Astrocyte of the spinal cord (primary cell): ENCODE measurements at places on chromosomes 1 and 21.

DNA sequence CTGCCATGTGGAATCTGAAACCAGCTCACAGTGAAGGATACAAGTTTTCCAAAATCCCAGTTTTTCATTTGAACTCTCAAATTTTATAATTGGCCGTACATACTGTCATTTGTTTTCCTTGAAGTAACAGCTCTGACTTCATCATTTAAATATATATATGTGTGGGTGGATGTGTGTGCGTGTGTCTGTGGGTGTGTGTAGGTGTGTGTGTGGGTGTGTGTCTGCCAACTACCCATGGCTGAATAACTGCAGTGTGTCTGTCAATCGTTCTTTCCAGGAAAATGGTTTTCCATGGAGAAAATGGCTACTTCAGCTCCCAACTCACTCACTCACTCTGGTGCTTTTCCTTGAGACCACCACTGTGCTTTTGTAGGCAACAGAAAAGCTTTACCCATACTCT lies 169.0 kb downstream of the PLPP3 start:
- DNase-seq = no peak

DNA sequence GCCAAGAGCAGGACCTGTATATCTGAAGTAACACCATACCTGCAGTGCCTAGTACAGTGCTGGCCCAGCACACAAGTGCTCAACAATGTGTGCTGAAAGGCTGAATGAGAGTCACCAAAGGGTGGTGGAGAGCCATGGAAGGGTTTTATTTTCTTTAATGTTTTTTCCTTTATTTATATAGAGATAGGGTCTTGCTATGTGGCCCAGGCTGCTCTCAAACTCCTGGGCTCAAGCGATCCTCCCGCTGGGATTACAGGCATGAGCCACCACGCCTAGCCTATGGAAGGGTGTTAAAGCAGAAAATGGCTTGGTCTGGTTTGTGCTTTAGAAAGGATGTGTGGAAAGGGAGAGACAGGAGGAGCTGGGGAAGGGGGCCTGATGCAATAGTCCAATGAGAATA lies 13.3 kb upstream of the TTC39A start:
- DNase-seq = no peak

GRCh38 chr1:8607906-8608305 lies 209.5 kb downstream of the RERE start:
- DNase-seq = no peak

DNA sequence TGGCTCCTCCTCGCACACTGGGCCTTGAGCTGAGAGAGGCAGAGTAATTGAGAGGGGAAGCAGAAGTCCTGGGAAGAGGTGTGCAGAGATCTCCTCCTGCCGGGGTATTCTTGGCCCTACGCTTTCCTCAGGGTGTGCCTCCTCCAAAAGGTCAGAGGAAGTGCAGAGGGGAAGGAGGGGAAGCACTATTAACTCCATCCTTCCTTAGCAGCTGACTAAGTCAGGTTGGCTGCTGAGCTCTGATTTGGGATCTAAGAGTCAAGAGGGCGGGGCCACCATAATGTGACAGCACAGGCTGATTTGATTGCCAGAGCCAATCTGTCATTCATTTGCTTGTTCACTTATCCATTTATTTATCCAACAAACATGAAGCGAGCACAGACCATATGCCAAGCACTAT lies 12.3 kb downstream of the ATP2B4 start:
- DNase-seq = no peak

DNA sequence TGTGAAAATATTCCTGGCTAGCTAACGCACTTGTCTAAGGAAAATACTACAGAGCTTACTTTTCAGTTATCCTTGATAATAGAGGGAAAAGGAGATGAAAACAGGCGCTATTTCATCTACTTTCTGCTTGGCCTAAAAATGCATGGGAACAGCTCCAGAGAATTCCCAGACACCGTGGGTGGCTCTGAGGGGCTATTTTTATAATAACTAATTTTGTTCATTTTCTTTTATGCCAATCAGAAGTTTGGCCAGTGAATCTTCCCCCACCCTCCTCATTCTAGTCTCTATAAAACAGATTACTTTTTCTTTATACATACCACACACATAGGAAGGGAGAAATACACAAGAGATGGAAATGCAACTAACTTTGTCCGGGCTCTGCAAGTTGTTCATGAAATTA lies 322.9 kb downstream of the SETD4 start:
- DNase-seq = no peak

- no peak for DNase-seq
Measured at GRCh38 chr21:38284216-38284615, 27.4 kb downstream of the KCNJ15 start.

DNA sequence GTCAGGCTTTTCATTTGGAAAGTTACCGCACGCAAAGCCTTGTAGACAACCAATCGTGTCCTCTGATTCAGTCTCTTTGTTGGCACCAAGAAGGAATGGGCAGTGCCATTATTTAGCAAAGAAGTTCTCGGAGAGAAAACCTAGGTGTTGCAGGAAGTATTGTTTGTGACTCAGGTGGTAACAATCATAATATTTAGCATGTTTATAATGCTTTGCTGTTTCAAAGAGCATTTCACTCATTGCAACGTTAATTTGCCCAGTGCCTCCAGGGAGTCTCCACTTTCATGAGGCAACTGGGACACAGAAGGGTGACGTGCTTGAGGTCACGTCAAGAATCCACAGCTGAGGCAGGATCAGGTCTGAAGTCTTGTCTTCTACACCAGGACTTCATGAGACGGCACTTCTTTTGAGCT lies 31.4 kb downstream of the STPG1 start:
- DNase-seq = no peak

DNA sequence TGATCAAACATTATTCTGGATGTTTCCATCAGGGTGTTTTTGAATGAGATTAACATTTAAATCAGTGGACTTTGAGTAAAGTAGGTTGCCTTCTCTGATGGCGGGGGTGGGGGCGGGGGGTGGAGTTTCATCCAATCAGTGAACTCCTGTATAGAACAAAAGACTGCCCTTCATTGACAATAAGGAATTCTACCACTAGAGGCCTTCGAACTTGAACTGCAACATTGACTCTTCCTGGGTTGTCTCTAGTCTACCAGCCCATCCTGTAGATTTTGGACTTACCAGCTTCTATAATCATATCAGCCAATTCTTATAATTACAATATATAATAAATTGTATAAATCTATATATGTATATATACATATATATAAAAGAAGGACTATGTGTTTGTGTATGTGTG lies 520.4 kb upstream of the CXADR start:
- DNase-seq = no peak

GRCh38 chr1:18536915-18537314 lies 56.2 kb downstream of the KLHDC7A start:
- DNase-seq = no peak

GRCh38 chr1:175673371-175674150 lies 69.8 kb downstream of the TNR start:
- no peak for DNase-seq

DNA sequence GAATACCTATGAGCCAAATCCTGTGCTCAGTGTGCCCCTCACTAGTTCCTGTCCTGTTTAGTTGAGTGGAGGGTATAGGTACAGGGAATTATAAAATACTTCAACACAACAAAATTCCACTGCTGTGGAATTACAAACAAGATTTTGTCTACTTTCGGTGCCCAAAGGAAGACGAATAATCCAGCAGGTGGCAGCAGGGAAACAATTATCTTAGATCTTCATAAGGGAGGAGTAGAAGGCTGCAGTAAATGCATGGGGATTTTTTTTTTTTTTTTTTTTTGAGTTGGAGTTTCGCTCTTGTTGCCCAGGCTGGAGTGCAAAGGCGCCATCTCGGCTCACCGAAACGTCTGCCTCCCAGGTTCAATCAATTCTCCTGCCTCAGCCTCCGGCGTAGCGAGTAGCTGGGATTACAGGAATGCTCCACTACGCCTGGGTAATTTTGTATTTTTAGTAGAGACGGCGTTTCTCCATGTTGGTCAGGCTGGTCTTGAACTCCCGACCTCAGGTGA lies 2.0 kb upstream of the PIP5K1A start:
- DNase-seq = peak; percentile 89

DNA sequence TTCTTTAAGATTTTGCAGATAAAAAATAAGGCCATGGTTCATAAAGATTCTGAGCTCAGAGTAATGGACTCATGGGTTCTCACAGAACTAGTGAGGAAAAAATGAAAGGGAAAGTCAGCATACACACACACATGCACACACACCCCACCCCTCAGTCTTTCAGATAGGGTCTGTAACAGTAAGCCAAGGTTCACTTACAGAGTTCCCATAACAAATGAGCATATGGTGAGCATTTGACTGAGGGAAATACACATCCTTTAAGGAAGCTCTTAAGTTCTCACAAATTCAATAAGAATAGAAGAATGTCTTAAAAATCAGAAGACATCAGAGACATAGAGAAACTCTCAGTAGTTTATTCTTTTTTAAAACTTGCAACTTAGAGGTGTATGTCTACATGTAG lies 57.9 kb downstream of the NTMT2 start:
- no peak for DNase-seq

- peak; percentile 23 for DNase-seq
Measured at GRCh38 chr1:238489006-238489405, 598.3 kb upstream of the ZP4 start.

DNA sequence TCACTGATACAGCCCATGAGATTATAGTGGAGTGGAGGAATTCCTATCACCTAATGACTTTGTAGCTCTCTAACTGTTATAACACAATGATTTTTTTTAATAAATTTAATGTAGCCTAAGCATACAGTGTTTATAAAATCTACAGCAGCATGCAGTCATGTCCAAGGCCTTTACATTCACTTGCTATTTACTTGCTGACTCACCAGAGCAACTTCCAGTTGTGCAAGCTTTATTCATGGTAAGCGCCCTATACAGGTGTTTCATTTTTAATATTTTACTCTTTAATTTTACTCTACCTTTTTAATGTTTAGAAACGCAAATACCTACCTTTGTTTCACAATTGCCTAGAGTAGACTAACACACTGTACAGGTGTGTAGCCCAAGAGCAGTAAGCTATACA lies 1652.2 kb downstream of the BRINP3 start:
- DNase-seq = no peak

GRCh38 chr1:46577671-46578070 lies 26.2 kb upstream of the KNCN start:
- DNase-seq = no peak

DNA sequence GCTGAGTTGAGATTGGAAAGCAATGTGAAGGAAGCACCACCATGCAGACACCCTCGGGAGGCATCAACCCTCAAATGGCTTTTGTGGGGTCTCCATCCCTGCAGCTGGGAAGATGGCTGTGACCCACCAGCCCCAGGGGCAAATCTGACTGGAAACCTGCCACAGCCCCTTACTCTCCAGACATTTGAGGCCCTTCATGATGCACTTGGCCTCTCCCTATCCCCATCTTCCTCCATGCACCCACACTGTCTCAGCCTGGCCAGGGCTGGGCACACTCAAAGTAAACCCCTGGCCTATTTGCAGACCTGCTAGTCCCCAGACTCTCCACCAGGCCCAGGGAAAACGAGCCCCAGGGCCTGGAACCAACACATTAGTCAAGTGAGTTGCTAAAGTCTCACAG lies 205.2 kb downstream of the MATN1 start:
- no peak for DNase-seq

DNA sequence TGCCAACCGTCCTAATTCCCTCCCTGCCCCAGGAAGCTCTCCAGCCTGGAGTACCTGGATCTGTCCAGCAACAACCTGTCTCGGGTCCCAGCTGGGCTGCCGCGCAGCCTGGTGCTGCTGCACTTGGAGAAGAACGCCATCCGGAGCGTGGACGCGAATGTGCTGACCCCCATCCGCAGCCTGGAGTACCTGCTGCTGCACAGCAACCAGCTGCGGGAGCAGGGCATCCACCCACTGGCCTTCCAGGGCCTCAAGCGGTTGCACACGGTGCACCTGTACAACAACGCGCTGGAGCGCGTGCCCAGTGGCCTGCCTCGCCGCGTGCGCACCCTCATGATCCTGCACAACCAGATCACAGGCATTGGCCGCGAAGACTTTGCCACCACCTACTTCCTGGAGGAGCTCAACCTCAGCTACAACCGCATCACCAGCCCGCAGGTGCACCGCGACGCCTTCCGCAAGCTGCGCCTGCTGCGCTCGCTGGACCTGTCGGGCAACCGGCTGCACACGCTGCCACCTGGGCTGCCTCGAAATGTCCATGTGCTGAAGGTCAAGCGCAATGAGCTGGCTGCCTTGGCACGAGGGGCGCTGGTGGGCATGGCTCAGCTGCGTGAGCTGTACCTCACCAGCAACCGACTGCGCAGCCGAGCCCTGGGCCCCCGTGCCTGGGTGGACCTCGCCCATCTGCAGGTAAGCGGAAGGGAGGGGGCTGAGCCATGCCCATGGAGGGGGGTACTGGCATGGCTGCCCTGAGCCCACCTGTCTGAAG lies 16.5 kb downstream of the PODN start:
- no peak for DNase-seq

DNA sequence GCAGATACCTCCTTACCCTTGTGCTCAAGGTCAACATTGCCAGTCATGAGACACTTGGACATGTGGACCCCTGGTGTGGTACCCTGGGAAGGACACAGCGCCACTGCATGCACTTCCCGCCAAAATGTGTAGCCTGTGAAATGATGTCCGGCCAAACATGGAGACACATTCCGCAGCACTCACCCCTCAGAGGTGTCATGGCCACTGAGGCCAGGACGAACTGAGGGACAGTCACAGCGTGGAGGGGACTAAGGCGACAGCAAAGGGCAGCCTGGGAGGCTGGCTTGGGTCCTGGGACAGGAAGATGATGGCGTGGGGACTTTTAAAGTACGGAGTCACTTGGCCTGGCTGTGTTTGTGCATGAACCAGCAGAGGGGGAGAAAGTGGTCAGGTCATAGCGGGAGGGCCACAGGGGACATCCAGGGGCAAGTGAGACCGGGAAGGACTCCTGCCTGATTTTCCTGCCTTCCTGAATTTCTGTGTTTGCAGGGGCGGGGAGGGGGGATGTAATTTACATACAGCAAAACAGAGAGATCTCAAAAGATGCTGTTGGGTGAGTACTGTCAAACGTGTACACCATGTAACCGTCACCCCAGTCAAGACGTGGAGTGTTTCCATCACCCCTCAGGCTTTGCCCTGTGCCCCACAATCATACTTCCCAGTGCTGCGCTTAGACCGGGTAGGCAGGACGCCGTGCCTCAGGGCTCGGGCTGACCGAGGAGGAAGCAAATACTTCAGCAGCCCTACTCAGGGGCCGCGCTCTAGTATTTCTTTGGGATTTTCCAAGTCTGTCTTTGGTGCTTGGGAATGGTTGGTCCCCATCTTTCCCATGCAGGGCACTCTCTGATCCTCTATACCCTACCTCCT lies 45.2 kb downstream of the WDR4 start:
- no peak for DNase-seq

GRCh38 chr21:35201288-35201687 lies 152.2 kb upstream of the RUNX1 start:
- no peak for DNase-seq
